ENCODE measurements at places on chromosomes 2 and 18. TPM values are rescaled to one million over a fixed set of nuclear protein-coding genes. Genes with fewer than 3 reads are reported as not detected.

PRKAG3 gene
- not detected for total RNA-seq

SLC14A1 gene
- total RNA-seq: 0.38 TPM

GKN2 gene
- not detected for total RNA-seq

THUMPD2 gene
- 2.5 TPM for total RNA-seq

ALPI gene
- not detected for total RNA-seq

CELF4 gene
- not detected for total RNA-seq

SLC4A1AP gene
- 20.5 TPM for total RNA-seq

HOXD3 gene
- 2.6 TPM for total RNA-seq

SPP2 gene
- total RNA-seq: not detected

MCM6 gene
- 16.4 TPM for total RNA-seq

RPRD1A gene
- total RNA-seq: 27.7 TPM

DLX1 gene
- 0.16 TPM for total RNA-seq

DSG4 gene
- total RNA-seq: under 0.01 TPM

ANO7 gene
- 1.8 TPM for total RNA-seq

IL1R2 gene
- not detected for total RNA-seq

SEC11C gene
- 40.2 TPM for total RNA-seq

TGFA gene
- 7.2 TPM for total RNA-seq

SPATA3 gene
- not detected for total RNA-seq

TMEFF2 gene
- total RNA-seq: 0.13 TPM

SPDYA gene
- not detected for total RNA-seq

RIT2 gene
- total RNA-seq: not detected

NT5DC4 gene
- not detected for total RNA-seq

ATP9B gene
- total RNA-seq: 27.5 TPM

KCNF1 gene
- total RNA-seq: not detected

CD8B gene
- total RNA-seq: not detected

SLC9A4 gene
- not detected for total RNA-seq

OR6B2 gene
- not detected for total RNA-seq

MAB21L4 gene
- not detected for total RNA-seq

BBS5 gene
- total RNA-seq: 4.4 TPM

CXCR4 gene
- not detected for total RNA-seq

MC2R gene
- total RNA-seq: not detected

RHOB gene
- total RNA-seq: 301 TPM

SCYGR4 gene
- not detected for total RNA-seq

CHRNG gene
- not detected for total RNA-seq

GTF2A1L gene
- total RNA-seq: 0.13 TPM

EFR3B gene
- total RNA-seq: 1.1 TPM

AKAIN1 gene
- total RNA-seq: not detected

ZNF236 gene
- 5.1 TPM for total RNA-seq

CBLN2 gene
- total RNA-seq: not detected

RALB gene
- total RNA-seq: 19.1 TPM

DSG2 gene
- total RNA-seq: 60.3 TPM

INSIG2 gene
- 10.8 TPM for total RNA-seq

RSAD2 gene
- not detected for total RNA-seq

ATRAID gene
- total RNA-seq: 164 TPM

UGT1A3 gene
- not detected for total RNA-seq

TDRD15 gene
- total RNA-seq: not detected

VWA3B gene
- total RNA-seq: under 0.01 TPM

FABP1 gene
- not detected for total RNA-seq

CLK1 gene
- total RNA-seq: 33.6 TPM

SULT1C2 gene
- 1.5 TPM for total RNA-seq

ANKRD30B gene
- total RNA-seq: not detected

REG1B gene
- total RNA-seq: not detected
